Activated CD4-positive, alpha-beta T cell treated with anti-CD3 and anti-CD28 coated beads for 24 hours (primary cell): ENCODE measurements at places on chromosomes 13 and 19.

GRCh38 chr19:29484876-29485275, 40.9 kb upstream of the VSTM2B start:
- DNase-seq = no peak

DNA sequence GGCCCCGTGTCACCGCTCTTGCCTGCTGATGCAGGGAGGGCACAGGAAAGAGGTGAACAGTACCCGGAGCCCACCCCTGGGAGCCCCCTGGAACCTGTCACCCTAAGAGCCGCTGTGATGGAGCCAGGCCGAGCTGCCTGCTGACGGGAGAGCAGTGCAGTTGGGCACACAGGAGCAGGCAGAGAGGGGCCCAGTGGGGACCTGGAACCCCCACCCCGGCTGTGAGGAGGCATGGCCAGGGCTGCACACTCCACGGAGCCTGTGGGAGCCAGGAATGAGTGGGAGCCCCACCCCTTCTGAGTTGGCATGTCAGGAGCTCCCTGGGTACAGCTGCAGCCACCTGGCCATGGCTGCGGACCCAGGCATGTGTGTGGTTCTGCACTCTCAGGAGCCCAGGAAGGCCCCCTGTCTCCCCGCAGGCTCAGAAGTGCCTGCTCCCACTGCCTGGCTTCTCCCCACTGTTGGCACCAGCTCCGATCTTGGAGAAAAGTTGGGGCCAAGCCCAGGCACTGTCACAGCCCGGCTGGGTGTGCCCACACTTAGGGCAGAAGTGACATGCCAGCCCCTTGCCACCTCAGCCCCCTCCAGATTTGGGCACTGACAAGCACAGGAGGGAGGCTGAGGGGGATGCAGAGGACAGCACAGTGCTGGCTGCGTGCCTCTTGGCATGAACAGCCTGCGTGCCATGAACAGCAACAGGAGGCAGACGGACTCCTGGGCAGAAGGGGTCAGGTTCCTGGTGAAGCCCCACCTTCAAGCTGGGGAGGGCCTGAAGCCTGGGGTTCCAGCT, 6.3 kb downstream of the CFAP97D2 start:
- DNase-seq = no peak

DNA sequence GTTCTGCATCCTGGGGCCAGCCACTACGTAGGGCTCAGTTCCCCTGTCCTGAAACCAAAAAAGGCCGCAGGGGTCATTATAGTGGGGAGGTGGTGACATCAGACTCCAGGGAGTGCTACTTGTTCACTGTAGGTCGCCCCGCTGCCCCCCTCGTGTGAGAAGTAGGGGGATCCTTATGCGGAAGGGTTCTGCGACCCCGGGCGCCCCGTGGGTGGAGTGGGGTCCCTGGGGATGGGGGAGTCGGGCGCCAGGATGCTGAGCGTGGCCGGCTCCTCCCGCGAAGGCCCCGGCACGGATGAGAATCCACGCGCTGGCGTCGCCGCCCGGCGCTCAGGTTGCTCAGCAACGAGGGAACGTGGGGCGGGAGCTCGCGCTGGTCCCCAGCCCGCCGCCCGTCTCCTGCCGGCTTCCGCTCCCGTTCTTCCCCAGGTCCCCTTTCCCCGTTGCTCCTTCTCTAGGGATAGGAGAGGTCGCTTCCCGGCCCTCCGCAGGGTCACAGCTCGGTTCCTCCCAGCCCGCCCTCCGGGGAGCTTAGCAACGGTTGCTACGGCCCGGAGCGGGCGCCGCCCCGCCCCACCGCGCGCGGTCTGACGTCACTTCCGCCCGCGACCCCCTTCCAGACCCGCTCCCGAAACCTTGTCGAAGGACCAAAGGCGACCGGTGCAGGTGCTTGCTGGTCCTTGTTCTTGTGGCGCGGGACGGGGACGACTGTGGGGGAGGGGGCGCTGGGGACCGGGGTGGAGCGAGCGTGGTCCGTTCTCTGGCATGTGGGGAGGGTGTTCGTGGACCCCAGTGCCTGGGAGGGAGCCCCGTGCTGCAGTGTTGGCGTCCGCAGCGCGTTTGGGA, at the start of gene NAT14:
NAT14 (plus strand) TSS at position 596 of the 846 bp plus-strand sequence. CDS start 521 bp downstream, outside the sequence.
- DNase-seq = no peak

DNA sequence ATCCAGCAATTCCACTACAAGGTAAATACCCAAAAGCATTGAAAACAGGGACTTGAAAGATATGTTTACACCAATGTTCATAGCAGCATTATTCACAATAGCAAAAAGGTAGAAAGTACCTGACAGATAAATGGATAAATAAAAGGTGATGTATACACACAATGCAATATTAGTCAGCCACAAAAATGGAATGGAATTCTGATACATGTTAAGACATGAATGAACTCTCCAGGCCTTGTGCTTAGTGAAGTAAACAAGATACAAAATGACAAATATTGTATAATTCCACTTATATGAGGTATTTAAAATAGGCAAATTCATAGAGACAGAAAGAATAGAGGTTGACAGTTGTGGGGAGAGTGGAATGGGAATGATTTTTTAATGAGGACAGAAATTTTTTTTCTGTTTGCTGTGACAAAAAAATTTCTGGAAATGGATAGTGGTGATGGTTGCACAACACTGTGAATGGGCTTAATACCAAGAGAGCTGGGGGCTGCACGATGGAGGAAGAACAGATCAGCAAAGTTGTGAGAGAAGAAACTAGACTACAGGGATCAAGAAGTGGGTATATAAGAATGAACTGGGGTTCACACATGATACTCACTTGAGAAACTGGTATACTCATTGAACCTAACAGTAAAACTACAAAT, 137.2 kb downstream of the MZT1 start:
- DNase-seq = no peak

GRCh38 chr13:67226696-67227095, 3.4 kb downstream of the PCDH9 start:
- no peak for DNase-seq

DNA sequence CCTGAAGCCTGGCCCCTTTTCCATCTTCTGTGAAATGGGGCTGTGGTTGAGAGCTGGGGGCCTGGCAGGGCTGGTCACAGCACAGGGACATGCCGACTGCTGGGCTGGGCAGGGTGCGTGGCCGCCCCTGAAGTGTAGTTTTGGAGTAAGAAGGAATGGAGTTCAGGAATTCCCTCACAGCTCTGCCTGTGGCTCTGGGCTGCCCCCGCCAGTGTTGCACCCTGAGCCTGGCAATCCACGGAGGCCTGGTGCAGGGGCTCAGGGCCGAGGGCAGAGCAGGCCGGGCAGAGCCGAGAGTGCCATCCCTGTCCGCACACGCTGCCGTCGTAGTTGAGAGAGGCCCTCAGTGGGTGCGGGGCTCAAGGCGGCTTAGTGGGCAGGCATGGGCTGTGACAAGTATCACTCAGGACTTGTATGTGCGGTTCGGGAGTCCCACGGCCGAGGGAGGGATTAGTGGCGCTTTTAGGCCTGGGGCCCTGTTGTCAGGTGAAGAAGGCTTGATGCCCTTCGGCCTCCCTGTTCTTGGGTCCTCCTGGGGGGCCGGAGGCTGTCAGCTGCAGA, 9.7 kb downstream of the SPPL2B start:
- no peak for DNase-seq

- no peak for DNase-seq
Observed at GRCh38 chr13:43953370-43953769, 73.7 kb downstream of the LACC1 start.

DNA sequence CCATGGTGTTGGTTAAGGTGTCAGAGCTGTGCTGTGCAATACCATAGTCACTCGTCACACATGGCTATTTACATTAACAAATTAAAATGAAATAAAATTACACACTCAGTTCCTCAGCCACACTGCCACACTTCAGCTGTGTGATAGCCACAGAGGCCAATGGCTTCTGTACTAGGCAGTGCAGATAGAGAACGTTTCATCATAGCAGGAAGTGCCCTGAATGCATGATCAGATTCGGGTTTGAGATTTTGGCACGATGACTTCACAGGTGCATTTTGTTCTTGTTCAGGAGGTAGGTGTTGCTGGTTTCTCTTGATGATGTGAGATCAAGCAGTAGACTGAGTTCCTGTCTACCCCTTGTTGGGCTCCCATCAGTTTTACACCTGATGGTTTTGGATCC, 6.5 kb downstream of the ARMC6 start:
- DNase-seq = no peak

DNA sequence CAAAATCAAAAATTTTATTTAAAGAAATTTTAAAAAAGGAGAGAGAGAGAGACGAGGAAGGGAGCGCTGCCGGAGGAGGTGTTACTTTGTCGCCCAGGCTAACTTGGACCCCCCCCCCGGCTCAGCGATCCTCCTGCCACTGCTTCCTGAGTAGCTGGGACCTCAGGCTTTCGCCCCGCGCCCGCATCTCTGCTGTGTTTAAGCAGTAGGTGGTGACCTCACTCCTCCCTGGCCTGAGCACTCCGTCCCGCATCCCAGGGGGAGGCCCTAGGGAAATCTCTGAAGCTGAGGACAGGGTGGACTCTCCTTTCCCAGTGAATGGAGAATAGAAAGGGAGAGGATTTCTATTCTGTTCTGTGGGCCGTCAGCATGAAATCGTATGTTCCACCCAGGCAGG, 485 bp upstream of the ZNF845 start:
- peak; percentile 10 for DNase-seq

GRCh38 chr19:40165362-40165937, 25.8 kb upstream of the MAP3K10 start:
- peak; percentile 49 for DNase-seq

- DNase-seq = no peak
Observed at GRCh38 chr19:18110609-18111232, 13.1 kb downstream of the MAST3 start.

DNA sequence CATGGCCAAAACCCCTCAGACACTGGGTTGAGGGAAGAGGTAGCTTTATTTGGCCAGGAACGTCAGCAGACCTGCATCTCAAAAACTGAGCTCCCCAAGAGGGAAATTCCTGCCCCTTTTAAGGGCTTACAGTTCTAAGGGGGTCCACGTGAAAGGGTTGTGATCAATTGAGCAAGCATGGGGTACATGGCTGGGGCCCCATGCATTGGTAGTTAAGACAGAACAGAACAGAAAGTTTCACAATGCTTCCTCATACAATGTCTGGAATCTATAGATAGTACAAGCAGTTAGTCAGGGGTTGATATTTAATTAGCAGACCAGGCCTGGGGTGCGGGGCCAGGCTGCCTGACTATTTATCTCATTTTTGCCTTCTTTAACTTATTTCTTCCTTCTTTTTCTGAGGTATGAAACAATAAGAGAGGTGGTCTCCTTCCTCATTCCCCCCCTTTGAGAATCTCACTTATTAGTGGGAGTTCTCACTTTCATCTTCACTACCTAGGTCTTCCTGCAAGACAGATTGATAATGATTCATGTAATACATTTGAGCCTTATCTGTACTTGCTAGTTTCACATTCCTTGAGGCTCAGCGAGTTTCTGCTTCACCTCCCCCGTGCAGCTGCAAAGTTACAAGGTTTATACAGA, 84.8 kb downstream of the SLC25A15 start:
- no peak for DNase-seq

- no peak for DNase-seq
Observed at GRCh38 chr13:106373989-106374572, 161.4 kb downstream of the EFNB2 start.

DNA sequence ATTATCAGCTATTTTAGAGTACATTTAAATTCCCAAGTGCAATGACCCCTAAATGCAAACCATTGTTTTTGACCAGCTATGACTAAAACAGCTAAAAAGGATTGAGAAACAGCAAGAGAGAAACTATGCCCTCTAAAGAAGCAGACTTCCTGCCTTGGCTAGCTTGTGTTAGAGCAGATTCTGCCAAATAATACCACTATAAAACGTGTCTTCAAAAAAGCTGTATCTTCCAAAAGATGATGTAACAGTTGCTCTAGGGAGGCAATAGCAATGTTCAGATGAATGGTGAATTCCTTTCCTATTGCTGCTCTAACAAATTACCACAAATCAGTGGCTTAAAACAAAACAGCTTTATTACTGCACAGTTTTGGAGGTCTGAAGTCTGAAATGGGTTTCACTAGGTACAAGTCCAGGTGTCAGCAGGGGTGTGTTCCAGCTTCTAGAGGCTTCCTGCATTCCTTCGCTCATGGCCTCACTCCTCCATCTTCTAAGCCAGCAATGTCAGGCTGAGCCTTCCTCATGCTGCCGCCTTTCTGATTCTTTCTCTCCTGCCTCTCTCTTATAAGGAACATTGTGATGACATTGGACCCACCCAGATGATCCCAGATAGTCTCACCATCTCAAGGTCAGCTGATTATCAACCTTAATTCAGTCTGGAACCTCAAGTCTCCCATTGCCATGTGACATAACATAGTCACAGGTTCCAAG, 84.5 kb downstream of the LRRC63 start:
- DNase-seq = no peak

GRCh38 chr13:95243207-95243606, 58.0 kb downstream of the ABCC4 start:
- DNase-seq = no peak

DNA sequence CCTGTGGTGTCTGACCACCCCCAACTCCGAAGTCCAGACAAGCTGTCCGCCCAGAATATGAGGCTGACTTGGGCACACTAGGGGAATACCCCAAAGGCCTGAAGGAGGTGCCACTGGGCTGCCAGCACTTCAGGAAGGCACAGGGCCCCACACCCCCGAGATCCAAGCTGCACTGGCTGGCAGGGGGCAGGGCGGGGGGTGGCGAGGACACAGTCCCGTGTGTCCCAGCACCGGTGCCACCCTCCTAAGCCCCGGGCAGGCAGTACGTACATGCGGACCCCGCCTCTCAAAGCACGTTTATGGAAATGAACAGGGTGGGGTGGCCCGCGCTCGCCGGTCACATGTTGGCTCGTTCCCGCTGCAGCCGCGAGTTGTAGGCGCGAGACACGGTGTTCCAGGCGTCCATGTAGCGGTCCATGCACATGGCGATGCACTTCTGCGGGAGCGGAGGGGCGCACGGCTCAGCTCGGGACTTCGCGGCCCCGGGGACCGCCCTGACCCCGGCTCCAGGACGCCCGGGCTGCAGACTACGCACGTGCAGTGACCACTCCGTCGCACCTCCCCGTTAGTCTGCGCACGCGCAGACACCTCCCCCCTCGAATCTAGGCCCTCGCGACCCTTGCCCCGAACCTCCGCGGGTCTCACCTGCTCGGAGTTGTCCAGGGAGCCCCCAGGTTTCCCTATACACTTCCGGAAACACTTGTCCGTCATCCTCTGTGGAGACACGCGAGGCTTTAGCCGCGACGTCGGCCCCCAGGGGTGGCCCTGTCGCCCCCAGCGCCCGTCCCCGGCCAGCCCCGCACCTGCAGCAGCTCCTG, 566 bp downstream of the TIMM13 start:
- peak; percentile 42 for DNase-seq

DNA sequence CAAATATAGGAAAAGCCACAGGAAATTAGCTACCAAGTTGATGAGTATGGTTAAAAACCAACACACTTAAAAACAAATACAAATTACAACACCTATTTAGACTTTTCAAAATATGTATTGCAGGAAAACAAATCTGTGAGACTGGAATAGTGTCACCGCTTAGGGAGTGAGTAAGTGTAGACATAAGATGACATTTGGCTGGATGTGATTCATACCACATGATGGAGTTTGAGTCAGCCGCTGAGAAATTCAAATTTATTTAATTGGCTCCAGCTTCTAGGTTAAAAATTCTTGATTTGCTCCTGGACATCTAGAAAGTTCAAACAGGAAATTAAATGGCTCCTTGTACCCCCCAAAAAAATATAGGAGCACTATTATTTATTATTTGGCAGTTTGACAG, 531.7 kb downstream of the SLITRK1 start:
- no peak for DNase-seq

GRCh38 chr19:47719047-47719859, 6.0 kb downstream of the EHD2 start:
- DNase-seq = no peak

GRCh38 chr13:45356966-45357672, 16.1 kb upstream of the TPT1 start:
- no peak for DNase-seq
